Cortex of kidney (tissue), 1 donor: ENCODE measurements at places on chromosomes 12 and 14.

GRCh38 chr12:98224584-98225221 lies 290.7 kb upstream of the TMPO start:
- DNase-seq, result no peak

- DNase-seq, result no peak
These were observed 14.4 kb downstream of the PABPN1 start for GRCh38 chr14:23335623-23336022.

- no peak for DNase-seq
These were observed 71.4 kb downstream of the TMEM260 start for GRCh38 chr14:56650979-56651378.

GRCh38 chr12:88235183-88235833 lies 93.2 kb downstream of the TMTC3 start:
- DNase-seq, result no peak

DNA sequence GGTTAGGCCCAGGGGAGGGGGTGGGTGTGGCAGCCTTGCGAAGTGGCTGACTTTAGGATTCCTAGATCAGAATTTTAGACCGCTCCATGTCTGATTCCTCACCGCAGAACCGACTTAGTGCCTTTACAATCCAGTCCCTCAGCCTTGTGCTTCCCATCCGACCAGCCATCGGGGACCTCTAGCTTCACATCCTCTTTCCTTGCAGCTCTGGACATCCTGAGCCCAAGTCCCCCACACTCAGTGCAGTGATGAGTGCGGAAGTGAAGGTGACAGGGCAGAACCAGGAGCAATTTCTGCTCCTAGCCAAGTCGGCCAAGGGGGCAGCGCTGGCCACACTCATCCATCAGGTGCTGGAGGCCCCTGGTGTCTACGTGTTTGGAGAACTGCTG lies 557 bp downstream of the COPS7A start:
- DNase-seq, result no peak

DNA sequence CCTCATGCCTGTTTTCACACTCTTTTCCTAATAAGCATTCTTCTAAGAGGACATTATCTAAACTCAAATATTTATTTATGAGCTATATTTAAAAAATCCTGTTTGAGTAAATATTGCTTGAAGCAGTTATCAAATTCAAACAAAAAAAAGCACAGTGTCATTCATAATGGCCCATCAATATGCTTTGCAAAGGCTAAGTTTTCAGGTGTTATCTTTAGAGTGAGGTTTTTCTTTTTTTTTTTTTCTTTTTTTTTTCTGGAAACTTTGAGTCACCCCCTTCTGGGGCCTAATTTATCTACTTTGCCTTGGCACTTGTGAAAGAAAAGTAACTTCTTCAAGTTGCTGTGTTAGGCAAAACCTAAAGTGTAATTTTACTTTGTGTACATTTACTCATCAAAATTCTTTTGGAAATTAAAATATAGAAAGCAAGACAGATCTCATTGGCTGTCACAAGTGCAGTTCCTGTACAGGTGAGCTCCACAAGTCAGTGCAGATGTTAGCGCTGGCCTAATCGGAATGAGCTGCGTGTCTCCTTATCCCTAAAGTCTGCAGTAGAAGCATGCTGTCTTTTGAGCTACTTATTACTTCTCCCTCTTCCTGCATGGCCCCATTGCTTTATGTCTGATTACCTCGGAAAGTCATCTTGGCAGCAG lies 53.3 kb downstream of the GLT1D1 start:
- no peak for DNase-seq

DNA sequence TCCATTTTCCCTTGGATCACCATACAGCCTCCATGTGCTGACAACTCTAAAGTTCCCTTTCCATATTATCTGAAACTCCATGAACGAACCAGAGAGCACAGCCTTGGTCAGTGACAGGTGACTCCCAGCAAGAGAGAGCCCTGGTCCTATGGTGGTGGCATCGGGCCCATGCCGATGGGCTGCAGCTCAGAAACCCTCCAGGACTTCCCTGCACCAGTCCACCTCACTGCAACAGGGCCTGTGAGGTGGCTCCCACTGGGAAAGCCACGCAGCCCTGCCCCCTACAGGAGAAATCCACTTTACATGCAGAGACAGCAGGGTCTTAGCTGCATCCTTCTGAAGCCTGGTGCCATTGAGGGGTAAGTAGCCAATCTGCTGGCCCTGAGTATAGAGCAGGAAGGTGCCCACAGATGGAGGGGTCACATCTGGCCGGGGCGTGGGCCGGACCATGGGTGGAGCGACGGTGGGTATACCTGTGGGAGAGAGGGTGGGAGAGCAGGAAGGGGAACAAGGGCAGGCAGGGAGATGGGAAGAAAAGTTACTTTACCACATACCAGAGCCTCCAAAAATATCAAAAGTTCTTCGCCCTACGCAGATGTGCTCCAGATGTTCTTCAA lies 24.7 kb downstream of the RTRAF start:
- DNase-seq, result no peak

DNA sequence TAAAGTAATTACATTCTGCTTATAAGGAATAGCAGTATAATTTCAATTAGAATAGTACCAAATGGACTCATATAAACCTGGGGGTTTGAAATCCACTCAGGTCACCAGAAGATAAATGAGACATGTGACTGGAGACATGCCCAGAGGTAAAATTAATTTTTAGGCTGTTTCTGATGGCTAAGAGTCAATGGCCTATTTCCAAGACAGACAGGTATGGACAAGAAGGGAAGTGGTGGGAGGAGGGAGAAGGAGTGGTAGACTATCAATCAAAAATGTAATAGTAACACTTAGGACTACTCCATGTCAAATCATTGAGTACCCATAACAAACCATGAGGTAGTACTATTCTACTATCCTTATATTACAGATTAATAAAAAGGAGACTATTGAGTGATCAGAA lies 544.0 kb downstream of the GALC start:
- no peak for DNase-seq

- DNase-seq, result no peak
These were observed 12.9 kb upstream of the NEMF start for GRCh38 chr14:49865431-49865859.

- DNase-seq, result no peak
These were observed 35.7 kb upstream of the TMEM263 start for GRCh38 chr12:106919910-106920544.

- no peak for DNase-seq
These were observed 48.2 kb downstream of the IQSEC3 start for GRCh38 chr12:114626-115211.

DNA sequence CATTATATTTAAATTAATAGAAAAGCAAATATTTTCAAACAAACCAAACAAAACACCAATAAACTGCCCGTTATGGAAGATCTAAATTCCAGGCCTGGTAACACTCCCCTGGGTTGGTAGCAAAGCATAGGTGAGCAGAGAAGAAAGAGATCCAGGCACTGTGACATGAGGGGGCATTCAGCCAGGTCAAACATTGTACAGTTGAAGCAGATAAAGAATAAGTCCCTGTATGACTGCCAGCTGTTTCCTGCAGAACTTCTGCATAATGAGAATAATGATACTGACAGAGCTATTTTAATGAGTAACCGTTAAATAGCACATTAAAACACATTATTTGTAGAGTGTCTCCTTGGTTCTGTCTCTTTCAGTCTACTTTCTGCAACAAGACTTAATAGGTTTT lies 35.4 kb downstream of the SLC38A1 start:
- DNase-seq, result no peak

DNA sequence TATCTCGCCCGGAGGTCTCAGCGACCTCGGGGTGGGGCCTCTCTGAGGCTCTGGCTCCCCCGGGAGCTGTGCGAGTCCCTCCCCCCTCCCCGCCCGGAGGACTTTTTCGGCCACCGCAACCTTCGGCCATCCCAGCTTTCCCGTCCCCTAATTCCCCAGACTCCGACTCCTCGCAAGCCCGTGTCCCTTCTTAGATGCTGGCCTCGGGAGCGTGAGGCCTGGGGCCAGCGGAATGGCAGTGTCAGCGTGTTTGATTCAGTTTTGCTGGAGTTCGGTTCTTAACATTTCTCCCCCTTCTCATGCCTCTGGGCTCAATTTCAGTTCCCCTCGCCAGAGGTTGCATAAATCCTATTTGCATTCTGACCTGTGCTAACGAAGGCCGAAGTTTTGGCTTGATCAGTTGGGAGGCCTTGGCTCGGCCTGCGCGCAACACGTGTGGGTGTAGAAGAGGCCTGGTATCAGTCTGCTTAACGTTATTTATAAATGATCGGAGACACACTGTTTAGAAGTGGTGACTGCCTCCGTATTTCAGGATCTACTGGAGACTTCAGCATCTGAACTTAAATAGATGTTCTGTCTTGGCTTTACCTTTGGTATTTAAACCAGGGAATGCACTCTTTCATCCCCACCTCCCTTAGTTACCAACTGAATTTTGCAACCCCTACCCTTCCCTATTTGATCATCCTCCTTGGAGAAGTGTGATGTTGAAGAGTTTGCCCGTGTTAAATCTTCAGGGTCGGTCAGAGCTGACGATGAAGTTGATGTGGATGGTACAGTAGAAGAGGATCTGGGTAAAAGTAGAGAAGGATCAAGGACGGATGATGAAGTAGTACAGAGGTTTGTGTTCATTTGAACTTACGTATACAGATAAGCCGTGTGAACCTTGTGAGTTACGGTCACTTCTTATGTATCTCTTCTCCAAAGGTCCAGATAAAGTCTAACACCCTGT lies 851 bp downstream of the HSP90B1 start:
- no peak for DNase-seq

DNA sequence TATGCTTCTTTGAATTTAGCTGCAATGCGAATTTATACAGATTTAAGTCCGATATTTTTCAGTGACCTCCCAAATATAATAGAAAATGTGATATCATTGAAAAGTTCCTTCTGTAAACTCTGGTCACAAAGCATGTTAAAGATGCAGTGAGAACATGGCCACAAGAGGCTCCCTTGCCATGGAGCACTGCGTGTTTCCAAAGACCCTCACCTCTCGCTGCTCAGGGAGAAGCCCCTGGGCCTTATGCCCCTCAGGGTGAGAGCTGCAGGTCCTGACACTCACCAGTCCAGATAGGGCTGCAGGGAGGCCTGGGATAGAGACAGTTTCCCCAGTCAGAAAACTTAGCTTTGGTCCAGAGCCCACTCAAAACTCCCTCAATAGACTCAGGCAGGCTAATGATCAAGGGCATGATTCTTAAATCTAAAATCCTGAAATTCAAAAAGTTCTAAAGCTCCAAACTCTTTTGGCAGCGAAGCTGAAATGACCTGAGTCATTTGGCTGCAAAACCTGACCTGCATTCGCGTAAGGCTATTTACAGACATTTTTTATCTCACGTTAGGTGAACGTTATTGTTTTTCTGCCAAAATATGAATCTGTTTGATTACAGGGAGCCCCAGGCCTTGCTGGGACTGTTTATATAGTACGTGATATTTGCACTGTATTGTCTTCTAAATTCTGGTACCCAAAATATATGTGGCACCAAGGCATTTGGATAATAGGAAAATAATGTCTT lies 67.8 kb downstream of the CAPZA3 start:
- no peak for DNase-seq

- no peak for DNase-seq
These were observed 149.2 kb downstream of the MSRB3 start for GRCh38 chr12:65427646-65428045.

- DNase-seq, result no peak
These were observed 351.1 kb upstream of the FLRT2 start for GRCh38 chr14:85178864-85179263.

- no peak for DNase-seq
These were observed 2.1 kb downstream of the TNS2 start for GRCh38 chr12:53051881-53052412.

DNA sequence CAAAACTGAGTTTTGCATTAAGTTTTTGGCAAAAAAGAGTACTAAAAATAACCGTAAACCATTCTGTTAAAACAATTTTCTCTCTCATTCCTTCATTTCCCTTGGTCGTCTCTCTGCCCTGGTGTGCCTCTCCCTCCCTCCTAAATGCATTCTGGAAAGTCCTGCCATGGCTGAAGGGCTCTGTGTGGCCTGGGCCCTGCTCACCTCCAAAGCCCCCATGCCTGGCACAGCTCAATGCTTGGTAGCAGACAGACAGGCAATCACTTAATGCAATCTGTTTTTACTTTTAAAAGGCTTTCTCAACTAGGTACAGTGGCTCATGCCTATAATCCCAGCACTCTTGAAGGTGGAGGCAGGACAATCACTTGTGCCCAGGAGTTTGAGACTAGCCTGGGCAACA lies 47.8 kb downstream of the CDC42BPB start:
- no peak for DNase-seq

- DNase-seq, result no peak
These were observed 601 bp downstream of the MDGA2 start for GRCh38 chr14:47674543-47675465.

- DNase-seq, result no peak
These were observed 25.6 kb downstream of the PTPRQ start for GRCh38 chr12:80469681-80470080.

- peak; percentile 35 for DNase-seq
These were observed at the start of gene ARL1 for GRCh38 chr12:101407436-101408345. Gene ARL1 (minus strand): TSS chr12:101407772. CDS start chr12:101407645, 127 bp downstream.

GRCh38 chr12:50055831-50056638 lies 1.4 kb upstream of the ASIC1 start:
- DNase-seq, result no peak

- no peak for DNase-seq
These were observed 128.8 kb downstream of the LMNTD1 start for GRCh38 chr12:25424211-25424731.

GRCh38 chr12:123237646-123238329 lies 4.6 kb downstream of the MTRFR start:
- no peak for DNase-seq

DNA sequence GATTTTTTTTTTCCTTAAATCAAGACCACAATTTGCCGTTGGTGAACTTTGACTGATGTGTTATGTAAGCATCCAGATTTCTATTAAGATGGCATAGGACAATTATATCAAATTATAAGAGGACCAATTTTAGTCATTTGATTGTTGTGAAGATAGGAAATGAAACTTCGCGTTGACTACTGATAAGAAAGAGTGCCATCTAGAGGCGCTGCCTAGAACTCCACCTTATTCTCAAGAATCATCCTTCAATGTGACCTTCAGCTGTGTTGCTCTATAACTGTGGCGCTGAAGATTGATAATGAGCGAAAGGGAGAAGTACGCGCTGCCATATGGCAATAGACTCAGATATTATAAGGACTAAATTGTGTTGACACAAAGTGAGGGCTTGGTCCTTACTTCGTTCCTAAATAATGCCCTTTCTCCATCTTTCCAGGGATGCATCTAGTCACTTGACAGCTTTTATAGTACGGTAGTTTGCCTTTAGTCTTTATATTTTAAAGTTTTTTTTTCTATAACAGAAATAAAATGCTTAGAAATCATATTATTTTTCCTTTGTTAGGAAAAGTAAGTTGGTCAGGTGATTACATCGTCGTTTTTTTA lies 350.8 kb upstream of the STXBP6 start:
- DNase-seq, result no peak
